ENCODE measurements at places on chromosomes 3 and 15. TPM values are rescaled to one million over a fixed set of nuclear protein-coding genes. Genes with fewer than 3 reads are reported as not detected.

The EOMES gene
- total RNA-seq = 4.8 TPM

The LMCD1 gene
- 1.1 TPM for total RNA-seq

The GRK7 gene
- not detected for total RNA-seq

The ALAS1 gene
- total RNA-seq = 77.3 TPM

The COL6A5 gene
- total RNA-seq = not detected

The PLA1A gene
- not detected for total RNA-seq

The GOLGA6L25 gene
- not detected for total RNA-seq

The GOLGA6L9 gene
- 0.91 TPM for total RNA-seq

The GOLGA6L10 gene
- total RNA-seq = 0.32 TPM

The HESX1 gene
- 0.68 TPM for total RNA-seq

The TTLL13 gene
- 0.34 TPM for total RNA-seq

The FHIT gene
- 40.6 TPM for total RNA-seq

The SATB1 gene
- total RNA-seq = 258 TPM

The LINGO1 gene
- total RNA-seq = not detected

The GMNC gene
- total RNA-seq = not detected

The WDR76 gene
- total RNA-seq = 86.1 TPM

The TAMM41 gene
- total RNA-seq = 23.6 TPM

The HCN4 gene
- total RNA-seq = not detected

The PPP1R14D gene
- not detected for total RNA-seq

The GOLGA6A gene
- not detected for total RNA-seq

The DPPA2 gene
- not detected for total RNA-seq

The NPTN gene
- total RNA-seq = 41.4 TPM

The C3orf20 gene
- total RNA-seq = 0.20 TPM

The PTH1R gene
- total RNA-seq = not detected

The ST3GAL6 gene
- not detected for total RNA-seq

The SAXO2 gene
- total RNA-seq = 1.2 TPM

The FOXB1 gene
- 1.6 TPM for total RNA-seq

The IL5RA gene
- not detected for total RNA-seq

The ARGFX gene
- total RNA-seq = not detected

The ZNF445 gene
- total RNA-seq = 25.7 TPM

The SLC2A2 gene
- total RNA-seq = not detected

The PLSCR4 gene
- total RNA-seq = not detected

The PLAAT1 gene
- not detected for total RNA-seq

The SQOR gene
- 92.6 TPM for total RNA-seq

The RAD51 gene
- 64.7 TPM for total RNA-seq

The LEKR1 gene
- total RNA-seq = 0.73 TPM

The MON1A gene
- total RNA-seq = 13.5 TPM

The EIF1B gene
- total RNA-seq = 33.4 TPM

The GOLGA6L6 gene
- total RNA-seq = not detected

The SSUH2 gene
- 0.27 TPM for total RNA-seq

The RBPMS2 gene
- not detected for total RNA-seq

The TRAIP gene
- total RNA-seq = 30.4 TPM

The ARHGEF26 gene
- total RNA-seq = 0.09 TPM

Data from T-helper 2 cell treated with Interferon-gamma antibody and Interleukin-4, amounts not matched to agents 100 ng/mL and 5 ng/mL, for 36 hours (primary cell).